Temporal lobe (tissue), 4 donors: ENCODE measurements at places on chromosomes 1 and 21. TPM values are rescaled to one million over a fixed set of nuclear protein-coding genes. Genes with fewer than 3 reads are reported as not detected.

The SUSD4 gene
- total RNA-seq, result 9.8 TPM

The RXRG gene
- 7.1 TPM for total RNA-seq

The C8A gene
- not detected for total RNA-seq

The CFAP141 gene
- not detected for total RNA-seq

The ZNF695 gene
- 6.9 TPM for total RNA-seq

The F5 gene
- under 0.01 TPM for total RNA-seq

The CAPZA1 gene
- 66.4 TPM for total RNA-seq

The WNT2B gene
- 1.5 TPM for total RNA-seq

The CFHR1 gene
- total RNA-seq, result 0.25 TPM

The TNFRSF8 gene
- not detected for total RNA-seq

The PCAT6 gene
- not detected for total RNA-seq

The DNAJC28 gene
- 3.0 TPM for total RNA-seq

The CELA3A gene
- total RNA-seq, result not detected

The SPATA1 gene
- 0.74 TPM for total RNA-seq

The KRTAP21-1 gene
- not detected for total RNA-seq

The G0S2 gene
- 2.5 TPM for total RNA-seq

The NPHP4 gene
- total RNA-seq, result 6.9 TPM

The KCNE2 gene
- 0.25 TPM for total RNA-seq

The KIF26B gene
- total RNA-seq, result 19.7 TPM

The DDR2 gene
- total RNA-seq, result 5.2 TPM

The PROX1 gene
- total RNA-seq, result 13.3 TPM

The LCE1B gene
- total RNA-seq, result not detected

The ARMH1 gene
- total RNA-seq, result 3.2 TPM

The OR10Z1 gene
- total RNA-seq, result not detected

The LEMD1 gene
- 5.4 TPM for total RNA-seq

The LCE3D gene
- total RNA-seq, result not detected

The FCRL1 gene
- total RNA-seq, result under 0.01 TPM

The SIM2 gene
- total RNA-seq, result not detected

The SRGAP2B gene
- total RNA-seq, result 43.8 TPM

The ZC3H12A gene
- 0.25 TPM for total RNA-seq

The PODN gene
- total RNA-seq, result 1.5 TPM

The ORC1 gene
- total RNA-seq, result 0.98 TPM

The ZYG11B gene
- total RNA-seq, result 130 TPM

The KRTAP13-2 gene
- not detected for total RNA-seq
